Activated CD8-positive, alpha-beta memory T cell treated with anti-CD3 and anti-CD28 coated beads for 1 hour (primary cell): ENCODE measurements at places on chromosomes 16 and 17.

DNA sequence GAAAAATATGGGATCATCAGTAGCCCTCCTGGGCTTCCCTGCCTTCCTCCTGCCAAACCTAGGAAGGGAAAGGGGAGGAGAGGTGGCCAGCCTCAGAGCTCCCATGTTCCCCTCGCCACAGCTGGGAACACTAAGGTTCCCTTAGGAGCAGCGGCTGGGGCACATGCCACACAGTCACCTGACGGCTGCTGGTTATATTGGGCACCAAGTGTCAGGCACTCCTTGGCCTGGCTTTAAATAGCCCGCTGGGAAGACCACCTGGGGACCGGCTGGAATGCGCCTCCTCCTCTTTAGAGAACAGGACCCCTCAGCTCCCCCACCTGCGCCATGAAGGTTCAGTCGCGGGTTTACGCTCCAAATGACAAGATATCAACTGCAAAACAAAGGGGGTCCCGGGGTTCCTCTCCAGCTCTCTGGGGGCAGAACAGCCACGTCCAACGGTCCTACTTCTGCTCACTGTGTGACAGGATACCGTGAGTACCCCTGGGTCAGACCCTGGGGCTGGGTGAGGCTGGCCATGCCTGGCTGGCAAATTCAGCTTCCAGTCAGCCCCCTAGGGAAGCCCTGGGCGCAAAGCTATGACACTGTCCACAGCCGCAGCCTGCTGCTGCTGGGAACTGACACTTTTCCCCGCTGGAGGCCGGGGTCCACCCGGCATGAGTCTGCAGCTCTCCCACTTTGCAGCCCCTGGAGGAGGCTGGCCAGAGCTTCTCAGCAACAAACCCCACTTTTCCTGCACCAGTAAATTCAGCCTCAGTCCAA is 3.3 kb downstream of the SMIM5 start:
- no peak for DNase-seq

GRCh38 chr17:68497885-68498319 is 14.3 kb upstream of the PRKAR1A start:
- DNase-seq: no peak

- DNase-seq: no peak
Measured at GRCh38 chr17:53924530-53925455, 102.1 kb downstream of the KIF2B start.

GRCh38 chr16:59168461-59169114 is 434.5 kb upstream of the GOT2 start:
- no peak for DNase-seq

- DNase-seq: no peak
Measured at GRCh38 chr16:19094542-19095365, 19.0 kb upstream of the ITPRIPL2 start.

- no peak for DNase-seq
Measured at GRCh38 chr16:78796221-78796866, 696.9 kb downstream of the WWOX start.

DNA sequence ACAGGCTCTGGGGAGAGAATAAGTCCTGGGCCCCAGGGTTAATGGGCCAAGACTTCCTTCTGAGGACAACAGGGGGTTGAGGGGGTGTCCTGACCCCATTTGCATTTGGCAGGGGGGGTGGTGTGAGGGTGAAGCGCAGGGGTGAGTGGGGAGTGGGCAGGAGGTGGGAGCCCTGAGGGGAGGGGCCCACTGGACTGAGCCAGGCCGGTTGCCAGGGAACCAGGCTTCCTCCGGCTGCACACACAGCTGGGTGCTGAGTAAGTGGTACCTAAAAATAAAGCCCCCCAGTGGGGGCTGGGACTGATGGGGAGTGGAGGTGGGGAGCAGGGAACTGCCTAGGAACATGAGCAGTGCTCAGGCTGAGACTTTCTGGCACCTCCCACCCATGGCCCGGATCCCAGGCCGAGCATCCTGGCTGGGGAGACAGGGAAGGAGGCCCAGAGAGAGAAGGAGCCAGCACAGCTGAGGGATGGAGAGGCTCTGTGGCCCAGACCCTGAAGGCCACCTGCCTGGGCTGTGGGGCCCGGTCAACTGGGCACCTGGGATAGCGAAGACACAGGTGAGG is 7.5 kb upstream of the RASD1 start:
- no peak for DNase-seq

- no peak for DNase-seq
Measured at GRCh38 chr16:57652695-57653471, 15.2 kb upstream of the ADGRG3 start.

- no peak for DNase-seq
Measured at GRCh38 chr16:66741950-66742808, 9.2 kb downstream of the DYNC1LI2 start.

- DNase-seq: peak; percentile 54
Measured at GRCh38 chr16:89201439-89202377, 1.4 kb upstream of the SLC22A31 start.

DNA sequence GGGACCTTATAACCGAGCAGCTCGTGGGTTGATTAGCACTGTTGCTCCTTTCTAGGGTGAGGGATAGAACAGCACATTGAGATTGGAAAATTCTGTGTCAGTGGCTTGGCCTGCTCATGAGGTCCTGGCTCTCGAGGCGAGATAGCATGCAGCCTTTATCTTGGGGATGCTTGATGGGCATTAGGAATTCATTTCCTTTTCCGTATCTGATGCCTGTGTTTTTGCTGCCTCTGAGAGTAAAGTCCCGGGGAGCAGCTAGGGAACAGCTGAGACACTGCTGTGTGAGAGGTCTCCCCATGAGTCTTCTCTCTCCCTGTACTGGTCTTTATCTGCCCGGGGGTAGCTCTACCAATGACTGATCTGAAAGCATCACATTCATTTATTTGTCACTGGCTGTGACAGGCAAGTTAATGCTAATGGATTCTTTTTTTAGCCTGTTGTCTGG is 14.5 kb downstream of the MSI2 start:
- DNase-seq: no peak

- DNase-seq: peak; percentile 40
Measured at GRCh38 chr16:324451-325334, 27.8 kb downstream of the AXIN1 start.

DNA sequence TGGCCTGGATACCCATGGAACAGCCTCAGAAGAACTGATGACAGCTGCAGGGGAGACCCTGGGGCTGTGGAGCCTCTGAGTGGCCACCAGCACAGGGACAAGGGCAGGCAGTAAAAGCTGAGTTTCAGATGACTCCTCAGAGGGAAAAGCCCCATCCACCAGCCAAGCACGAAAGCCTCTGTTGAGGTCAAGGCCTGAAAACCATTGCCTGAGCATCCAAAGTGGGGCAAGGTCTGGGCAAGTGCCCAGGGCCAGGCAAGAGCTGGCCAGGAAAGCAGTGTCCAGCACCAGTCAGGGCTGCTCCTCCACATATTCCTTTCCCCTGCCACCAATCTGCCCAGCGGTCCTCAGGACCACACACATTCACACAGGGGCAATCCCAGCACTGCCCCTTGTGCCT is 16.4 kb downstream of the ATP6V0D1 start:
- no peak for DNase-seq

DNA sequence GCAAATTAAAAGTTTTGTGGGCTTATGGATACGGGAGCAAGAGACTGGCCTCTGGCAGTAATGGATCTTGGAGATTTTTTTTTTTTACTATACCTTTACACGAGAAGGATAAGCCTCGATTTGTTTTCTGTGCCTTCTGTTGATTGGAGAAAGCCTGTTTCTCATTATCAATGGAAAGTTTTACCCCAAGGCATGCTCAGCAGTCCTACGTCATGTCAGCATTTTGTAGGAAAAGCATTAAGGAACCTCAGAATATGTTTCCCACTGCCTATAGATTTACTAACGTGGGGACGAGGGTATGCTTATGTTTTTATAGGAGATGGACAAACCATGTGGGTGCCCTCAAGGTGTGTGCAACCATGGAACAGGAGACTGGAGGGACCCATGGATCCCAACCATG is 26.8 kb downstream of the CD300LG start:
- DNase-seq: no peak

DNA sequence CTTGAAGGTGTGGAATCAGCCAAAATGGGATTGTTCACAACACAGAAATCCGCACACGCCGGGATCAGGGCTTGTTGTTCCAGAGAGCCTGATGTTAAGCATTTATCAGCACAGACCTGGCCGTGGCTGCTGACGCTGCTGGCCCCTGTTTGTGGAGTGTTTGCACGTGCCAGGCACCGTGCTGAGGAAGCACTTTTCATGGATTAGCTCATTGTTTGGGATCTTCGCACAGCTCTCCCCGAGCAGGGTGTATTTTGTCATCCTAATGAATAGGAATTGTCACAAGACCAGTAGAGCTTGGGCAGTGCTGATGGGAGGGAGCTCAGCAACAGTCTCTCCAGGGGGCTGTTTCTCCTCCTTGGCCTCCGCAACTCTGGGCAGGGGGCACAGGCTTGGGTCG is 160.4 kb upstream of the PLCG2 start:
- no peak for DNase-seq

DNA sequence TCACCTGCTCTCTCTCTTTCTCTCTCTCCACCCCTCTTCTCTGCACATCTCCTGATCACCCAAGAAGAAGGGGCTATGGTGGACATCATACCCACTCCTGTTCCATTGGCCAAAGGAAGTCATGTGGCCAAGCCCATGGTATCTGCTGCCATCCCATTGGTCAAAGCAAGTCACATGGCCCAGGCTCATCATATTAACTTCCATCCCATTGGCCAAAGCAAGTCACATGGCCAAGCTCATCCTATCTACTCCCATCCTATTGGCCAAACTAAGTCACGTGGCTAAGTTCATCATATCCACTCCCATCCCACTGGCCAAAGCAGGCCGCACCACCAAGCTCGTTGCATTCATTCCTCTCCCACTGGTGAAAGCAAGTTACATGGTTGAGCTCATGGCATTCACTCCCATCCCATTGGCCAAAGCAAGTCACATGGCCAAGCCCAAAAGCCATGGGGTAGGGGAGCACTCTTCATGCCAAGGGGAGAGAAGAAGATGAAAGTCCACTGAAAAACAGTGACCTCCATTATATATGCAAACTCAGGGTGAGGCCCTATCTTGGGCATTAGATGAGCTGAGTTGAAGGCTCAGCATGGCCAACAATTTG is 29.2 kb downstream of the SNX20 start:
- DNase-seq: no peak

- DNase-seq: no peak
Measured at GRCh38 chr16:69115837-69116236, 10.4 kb downstream of the HAS3 start.

DNA sequence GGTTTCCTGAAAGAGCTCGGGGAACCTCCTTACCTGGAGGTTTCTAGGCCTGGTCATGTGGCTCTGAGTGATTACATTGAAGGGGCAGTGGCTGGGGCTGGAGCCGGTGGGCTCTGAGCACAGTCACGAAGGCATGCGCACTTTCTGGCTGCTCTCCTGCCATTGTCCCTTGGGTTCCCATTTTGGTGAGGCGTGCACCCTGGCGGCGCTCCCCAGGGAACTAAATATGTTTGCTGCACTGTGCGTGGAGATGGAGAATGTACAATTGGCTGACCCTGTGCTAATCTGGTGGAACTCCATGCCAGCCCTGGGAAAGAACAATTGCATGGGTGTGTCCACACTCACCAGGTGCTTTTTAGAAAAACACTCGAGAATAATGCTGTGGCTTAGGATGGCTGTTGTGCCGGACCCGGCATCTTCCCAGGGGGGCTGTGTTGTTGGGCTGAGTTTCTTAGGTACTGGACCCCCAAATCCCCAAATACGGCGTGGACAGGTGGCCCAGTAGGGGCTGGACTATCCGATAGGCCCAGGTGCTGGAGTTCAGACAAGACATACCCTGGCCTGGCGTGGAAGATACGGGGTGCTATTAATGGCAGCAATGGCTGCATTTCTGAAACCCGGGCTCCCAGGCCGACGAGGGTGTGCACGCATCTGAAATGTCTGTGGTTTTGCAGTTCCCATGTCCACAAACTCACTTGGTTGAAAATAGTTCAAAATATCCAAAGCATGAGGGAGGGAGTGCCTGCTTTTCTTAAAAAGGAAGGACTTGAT is 230.5 kb downstream of the SEC14L1 start:
- DNase-seq: no peak

DNA sequence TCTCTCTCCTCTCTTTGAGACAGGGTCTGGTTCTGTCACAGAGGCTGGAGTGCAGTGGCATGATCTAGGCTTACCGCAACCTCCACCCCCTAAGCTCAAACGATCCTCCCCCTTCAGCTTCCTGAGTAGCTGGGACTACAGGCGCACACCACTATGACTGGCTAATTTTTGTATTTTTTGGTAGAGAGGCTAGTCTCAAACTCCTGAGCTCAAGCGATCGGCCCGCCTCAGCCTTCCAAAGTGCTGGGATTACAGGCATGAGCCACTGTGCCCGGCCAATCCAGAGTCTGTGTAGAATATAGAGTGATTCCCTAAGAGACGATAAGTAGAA is 65.8 kb upstream of the RPH3AL start:
- no peak for DNase-seq

- DNase-seq: no peak
Measured at GRCh38 chr16:30040221-30040620, 9.2 kb upstream of the TLCD3B start.

GRCh38 chr16:26051063-26051462 is 359.3 kb downstream of the HS3ST4 start:
- DNase-seq: no peak

- no peak for DNase-seq
Measured at GRCh38 chr17:57515662-57516211, 229.4 kb downstream of the CCDC182 start.

DNA sequence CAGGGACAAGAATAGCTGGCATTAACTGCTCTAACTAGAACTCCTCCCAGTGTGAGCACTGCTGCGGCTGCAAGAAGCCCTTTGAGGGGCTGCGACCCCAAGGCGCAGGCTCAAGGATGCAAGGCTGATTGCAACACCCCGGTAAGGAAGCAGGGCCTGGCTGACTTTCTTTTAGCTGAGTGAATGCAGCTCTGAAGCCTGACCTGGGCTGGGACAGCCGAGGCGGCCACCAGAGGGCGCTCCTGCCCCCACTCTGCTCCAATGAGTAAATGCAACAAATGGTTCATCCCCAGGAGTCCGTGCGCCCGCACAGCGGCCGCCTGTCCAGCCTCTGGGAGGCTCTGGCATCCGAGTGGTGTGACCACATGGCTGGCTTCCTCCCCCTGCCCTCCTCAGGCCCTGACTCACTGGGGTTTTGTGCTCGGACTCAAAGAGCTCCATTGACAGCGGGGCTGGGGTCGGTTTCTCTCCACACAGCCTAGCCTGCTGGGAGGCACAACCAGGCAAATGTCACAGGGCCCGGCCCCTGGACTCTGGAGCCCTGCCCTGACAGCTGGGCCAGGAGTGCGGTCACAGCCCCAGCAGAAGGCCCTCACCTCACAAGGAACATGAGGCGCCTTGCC is at the start of gene SMIM5:
Gene SMIM5, plus strand, starts transcription at position 572 of the 623 bp plus-strand sequence. CDS start 6,768 bp downstream, outside the sequence.
- peak; percentile 77 for DNase-seq
